CD4-positive, alpha-beta T cell treated with Interleukin-10 for 1 hour (primary cell): ENCODE measurements at places on chromosomes 3 and 15.

GRCh38 chr3:132756108-132756650, 34.0 kb upstream of the NPHP3 start:
- no peak for DNase-seq

DNA sequence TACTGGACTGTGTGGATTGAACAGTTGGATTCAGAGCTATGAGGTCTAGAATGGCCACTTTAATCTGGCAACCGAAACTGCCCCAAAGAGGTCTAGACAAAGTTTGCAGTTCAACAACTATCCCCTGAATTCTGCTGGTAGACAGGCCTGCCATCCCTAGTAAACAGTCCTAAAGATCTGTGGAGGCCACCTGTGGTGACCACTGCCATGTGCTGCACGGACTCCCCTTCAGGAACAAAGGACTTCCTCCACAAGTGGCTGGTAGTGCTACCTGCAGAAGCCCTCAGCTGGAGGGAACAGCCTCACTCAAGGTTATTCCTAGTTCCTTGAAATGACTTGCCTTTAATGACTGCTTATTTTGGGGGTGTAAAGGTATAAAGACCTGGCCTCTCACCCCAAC, 6.1 kb downstream of the TNFAIP8L3 start:
- DNase-seq: no peak

- DNase-seq: no peak
Observed at GRCh38 chr15:74203914-74204431, 1.4 kb upstream of the STRA6 start.

DNA sequence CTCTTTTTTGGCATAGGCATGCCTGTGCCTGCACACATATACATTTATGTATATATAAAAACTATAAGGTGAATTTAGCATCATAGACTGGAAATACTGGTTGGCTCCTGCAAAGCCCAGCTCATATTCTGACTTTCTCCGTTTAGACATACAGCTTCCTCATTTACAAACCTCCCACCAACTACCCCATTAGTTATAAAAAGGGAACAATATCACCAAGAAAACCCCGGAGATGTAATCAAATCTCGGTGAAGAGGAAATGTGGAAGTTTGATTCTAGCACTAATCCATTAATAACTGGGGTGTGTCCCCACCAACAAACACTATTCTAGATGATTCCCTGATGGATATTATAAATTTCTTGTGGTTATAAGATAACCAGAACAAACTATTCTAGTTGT, 517.7 kb upstream of the TBL1XR1 start:
- DNase-seq: no peak

DNA sequence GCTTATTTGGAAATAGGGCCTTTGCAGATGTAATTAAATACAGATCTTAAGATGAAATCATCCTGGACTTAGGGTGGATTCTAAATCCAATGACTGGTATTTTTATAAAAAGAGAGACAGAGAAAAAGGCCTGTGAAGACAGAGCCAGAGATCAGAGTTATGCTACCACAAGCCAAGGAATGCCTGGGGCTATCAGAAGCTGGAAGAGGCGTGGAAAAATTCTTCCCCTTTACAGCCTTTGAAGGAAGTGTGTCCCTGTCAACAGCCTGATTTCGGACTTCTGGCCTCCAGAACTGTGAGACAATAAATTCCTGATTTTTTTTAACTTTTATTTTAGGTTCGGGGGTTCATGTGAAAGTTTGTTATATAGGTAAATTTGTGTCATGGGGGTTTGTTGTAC, 154.1 kb upstream of the CADPS start:
- no peak for DNase-seq

GRCh38 chr3:60932643-60933042, 318.6 kb downstream of the FHIT start:
- DNase-seq: no peak

- no peak for DNase-seq
Observed at GRCh38 chr15:64717735-64718495, 57.5 kb downstream of the RBPMS2 start.

DNA sequence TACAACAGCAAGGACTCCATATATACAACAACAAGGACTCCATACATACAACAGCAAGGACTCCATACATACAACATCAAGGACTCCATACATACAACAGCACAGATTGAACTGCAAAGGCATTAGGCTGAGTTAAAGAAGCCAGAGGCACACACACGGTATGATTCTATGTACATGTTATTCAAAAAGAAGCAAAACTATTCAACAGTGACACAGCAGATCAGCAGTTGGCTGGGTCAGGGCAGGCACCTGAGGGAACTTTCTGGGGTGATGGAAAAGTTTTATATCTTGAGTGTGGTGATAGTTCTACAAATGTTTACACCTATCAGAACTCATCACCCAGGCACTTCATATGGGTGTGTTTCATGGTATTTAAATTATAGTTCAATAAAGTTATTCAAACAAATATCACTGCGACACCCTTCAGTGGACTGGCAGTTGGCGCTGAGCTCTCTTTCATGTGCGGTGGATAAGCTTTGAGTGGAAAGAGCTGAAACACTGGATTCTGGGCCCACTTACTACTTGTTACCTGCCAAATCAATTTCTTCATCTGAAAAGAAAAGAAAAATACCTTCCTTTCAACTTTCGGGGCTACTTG, 28.0 kb downstream of the RFTN1 start:
- no peak for DNase-seq

- peak; percentile 90 for DNase-seq
Observed at GRCh38 chr3:128153156-128154041, at the start of gene EEFSEC. Gene EEFSEC, plus strand, starts transcription at chr3:128153481. Its CDS starts 27 bp downstream, at chr3:128153508.

- peak; percentile 8 for DNase-seq
Observed at GRCh38 chr3:5657106-5657505, 469.6 kb downstream of the EDEM1 start.

- peak; percentile 11 for DNase-seq
Observed at GRCh38 chr15:92892201-92892555, 7.9 kb upstream of the CHD2 start.

DNA sequence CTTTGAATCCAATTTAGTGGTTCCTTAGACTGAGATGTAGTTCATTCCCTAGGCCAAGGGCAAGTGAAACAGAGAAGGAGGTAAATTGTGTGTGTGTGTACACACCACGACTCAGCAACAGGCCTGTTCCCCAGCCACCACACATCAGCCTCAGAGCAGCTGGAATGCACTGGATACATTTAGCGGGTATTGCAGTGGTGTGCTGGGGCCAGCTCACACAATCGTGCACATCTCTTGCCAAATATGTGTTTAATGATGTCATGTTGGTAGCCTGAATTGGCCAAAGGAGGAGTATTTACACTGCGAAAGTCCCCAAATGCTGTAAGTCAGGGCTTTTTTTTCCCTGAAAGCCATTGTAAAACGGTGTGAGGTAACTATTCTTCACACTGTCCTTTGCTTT, 82.3 kb downstream of the RBPMS2 start:
- DNase-seq: no peak

DNA sequence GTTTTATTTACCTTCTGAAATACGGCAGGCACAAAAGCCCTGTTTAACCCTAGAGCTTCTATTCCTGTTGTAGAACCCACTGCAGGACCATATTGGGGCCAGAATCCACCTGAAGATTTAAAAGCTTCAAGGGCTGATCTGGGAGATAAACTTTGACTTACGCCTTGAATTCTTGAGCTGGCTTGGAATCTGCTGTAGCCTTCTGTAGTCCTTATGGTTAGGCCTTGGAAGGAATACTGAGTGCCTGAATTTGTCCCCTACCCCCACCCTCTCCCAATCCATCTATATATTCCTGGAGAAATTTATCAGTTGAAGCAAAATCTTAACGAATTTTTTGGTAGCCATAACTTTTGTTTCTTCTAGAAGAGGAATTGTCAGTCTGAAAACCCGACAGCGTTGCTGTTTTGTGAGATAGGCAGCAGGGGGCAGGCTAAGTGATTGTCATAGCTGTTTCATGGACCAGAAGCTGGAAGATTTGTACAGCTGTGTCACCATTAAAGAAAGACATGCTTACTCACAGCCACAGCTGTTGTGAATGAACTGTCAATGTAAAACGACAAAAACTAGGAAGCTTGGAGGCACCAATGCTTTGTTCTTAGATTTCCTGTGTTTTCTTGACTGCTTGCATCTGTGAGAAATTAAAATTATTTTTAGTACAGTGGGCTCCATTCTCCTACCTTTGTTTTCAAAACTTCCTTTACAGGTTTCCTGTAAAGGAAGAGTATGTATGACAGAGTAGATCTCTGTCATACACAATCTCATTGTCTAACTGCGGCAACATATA, 12.8 kb downstream of the LXN start:
- peak; percentile 63 for DNase-seq

GRCh38 chr15:45648521-45649200, 13.8 kb downstream of the SQOR start:
- DNase-seq: no peak

- no peak for DNase-seq
Observed at GRCh38 chr15:75864213-75865059, 21.2 kb downstream of the UBE2Q2 start.

DNA sequence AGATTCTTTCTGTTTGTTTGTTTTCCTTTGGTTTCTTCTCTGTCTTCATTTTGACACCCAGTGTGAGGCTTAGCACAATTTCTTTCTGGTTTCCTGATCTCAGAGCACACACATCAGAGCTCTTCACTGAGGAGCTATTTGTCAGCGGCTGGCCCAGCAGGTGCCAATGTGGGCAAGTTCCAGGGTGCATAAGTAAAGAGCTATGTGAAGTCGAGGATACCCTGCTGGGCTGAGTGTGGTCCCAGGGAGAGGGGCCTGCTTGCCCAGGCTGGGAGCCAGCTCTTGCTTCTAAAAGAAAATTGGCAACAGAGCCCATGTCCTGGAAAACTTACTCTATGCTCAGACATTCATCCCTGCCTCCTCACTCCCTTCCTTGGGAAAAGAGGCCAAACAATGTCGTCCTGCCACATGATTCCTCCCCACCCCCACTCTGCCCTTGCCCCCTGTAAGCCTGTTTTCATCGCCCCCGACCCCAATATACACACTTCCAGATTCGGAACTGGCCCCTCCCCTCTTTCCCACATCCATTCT, 101.2 kb downstream of the ST8SIA2 start:
- DNase-seq: no peak

- no peak for DNase-seq
Observed at GRCh38 chr15:96306321-96306720, 24.2 kb upstream of the NR2F2 start.

- DNase-seq: no peak
Observed at GRCh38 chr3:153469162-153469561, 307.1 kb downstream of the RAP2B start.

- no peak for DNase-seq
Observed at GRCh38 chr15:55254916-55255679, 34.5 kb downstream of the RAB27A start.

DNA sequence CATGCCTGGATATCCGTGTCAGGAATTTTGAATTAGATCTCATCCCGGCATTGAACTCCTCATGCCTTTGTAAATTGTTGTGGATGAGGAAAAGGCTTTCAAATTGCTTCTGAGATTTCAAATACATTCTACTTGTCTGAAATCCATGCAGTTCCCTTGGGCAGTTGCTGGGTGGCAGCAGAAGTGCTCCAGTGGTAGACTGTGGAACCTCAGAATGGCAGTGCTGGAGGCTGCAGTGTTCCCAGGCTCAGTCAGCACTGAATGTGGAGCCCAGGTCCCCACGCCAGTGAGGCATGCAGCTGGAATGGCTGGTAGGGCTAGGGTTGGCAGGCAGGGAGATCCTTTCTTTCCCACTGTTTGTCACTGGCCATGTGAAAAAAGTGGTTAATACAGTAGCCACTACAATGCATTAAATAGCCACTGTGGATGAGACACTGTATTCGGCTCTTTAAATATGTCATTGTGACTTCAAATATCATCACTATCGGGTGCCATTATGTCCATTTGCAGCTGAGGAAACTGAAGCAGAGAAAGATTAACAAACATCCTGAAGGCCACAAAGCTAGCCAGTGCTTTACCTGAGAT, 98.6 kb downstream of the TPRG1 start:
- peak; percentile 36 for DNase-seq

GRCh38 chr3:12139111-12139511, 19.6 kb downstream of the TIMP4 start:
- DNase-seq: no peak
